Ovary (tissue), 10 donors: ENCODE measurements at places on chromosomes 1 and 21. TPM values are rescaled to one million over a fixed set of nuclear protein-coding genes. Genes with fewer than 3 reads are reported as not detected.

DNA sequence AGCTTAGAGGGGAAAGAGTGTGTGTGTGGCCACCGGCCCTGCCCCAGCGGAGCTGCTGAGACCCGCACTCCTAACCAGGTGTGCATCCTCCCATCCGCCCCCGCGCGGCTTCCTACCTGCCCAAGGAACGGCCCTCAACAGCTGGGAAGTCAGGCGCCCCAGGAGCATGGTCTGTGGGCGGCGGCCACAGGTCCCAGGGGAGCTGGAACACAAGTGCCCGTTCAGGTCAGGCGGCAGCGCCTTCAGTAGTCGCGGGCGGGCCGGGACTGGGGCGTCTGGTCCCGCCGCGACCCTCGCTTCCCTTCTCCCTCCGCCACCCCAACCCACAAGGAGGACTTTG is 448 bp downstream of the AURKAIP1 start:
- no peak for DNase-seq

DNA sequence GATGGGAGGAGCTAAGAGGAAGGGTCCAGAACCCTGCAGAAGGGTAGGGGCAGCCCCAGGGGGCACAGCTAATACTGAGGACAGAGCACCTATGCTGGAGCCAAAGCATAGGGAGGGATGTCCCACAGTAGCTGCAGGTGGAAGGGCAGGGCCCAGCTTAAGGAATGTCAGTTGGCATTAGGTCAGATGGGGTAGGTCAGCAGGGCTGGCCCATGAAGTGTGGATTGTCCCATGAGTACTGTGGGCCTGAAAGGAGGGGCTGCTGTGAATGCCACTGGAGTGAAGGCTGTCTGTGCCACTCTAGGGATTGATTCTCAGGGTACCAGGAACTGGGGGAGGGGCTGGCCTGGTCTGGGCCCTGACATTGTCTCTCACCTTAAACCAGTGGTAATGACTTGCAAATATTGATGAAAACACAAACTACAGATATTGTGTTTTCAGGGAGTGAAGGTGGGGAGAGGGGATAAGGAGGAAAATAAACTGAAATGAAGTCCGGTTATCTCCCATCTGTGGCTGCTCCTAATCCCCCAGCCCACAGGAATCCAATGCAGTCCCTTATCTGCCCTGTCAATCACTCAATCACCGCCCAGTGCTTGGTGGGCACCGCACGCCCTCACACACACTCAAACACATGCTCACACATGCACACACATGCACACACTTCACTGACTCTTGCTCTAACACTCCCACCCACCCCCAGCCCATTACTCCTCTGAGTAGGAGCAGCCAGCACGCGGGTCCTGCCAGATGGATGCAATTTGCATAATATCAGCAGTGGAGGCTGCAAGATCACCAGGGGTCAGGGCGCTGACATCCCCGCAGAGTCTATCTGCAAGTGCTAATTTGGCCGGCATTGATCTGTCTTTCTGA is 27.8 kb downstream of the DMAP1 start:
- no peak for DNase-seq

- no peak for DNase-seq
Observed at GRCh38 chr1:24720152-24720551, 25.1 kb upstream of the CLIC4 start.

Gene RPS6KA1
- total RNA-seq, result 5.2 TPM

DNA sequence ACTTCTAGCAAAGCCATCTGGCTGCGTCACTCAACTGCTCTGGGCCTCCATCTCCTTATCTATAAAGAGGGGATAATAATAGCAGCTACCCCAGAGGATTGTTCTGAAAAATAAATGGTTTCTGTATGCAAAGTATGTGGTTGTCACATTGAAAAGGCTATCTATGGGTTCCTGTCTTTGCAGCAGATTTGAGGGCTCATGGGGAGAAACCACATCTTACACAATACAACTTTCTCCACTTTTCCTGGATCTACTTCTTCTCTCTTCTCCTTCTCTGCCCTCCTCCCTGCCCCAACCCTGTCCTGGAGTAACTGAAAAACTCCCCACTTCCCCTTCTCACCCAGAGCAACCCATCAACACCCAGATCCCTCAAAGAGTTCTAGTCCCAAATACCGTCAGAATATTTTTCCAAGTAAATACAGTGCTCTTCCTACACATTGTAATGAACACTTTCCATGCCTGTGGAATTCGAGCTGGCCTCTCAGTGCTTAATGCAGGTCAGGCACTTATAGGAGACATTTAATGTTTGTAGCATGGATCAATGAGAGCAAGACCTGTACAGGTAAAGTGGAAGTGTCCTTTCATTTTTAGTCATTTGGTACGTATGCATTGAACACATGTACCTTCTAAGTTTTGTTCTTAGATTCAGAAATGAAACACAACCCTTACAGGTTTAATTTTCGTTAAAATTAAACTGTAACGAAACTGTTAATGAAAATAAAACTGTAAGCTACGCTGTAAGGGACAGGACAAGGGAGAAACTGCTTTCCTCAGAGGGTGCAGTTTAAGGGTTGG is 131.9 kb downstream of the AK5 start:
- DNase-seq, result no peak

GRCh38 chr1:232472485-232473041 is 157.4 kb downstream of the SIPA1L2 start:
- no peak for DNase-seq
